ENCODE measurements at places on chromosomes 3 and 15.

- DNase-seq, result no peak
These were observed 21.7 kb downstream of the KCNMB3 start for GRCh38 chr3:179229177-179229576.

DNA sequence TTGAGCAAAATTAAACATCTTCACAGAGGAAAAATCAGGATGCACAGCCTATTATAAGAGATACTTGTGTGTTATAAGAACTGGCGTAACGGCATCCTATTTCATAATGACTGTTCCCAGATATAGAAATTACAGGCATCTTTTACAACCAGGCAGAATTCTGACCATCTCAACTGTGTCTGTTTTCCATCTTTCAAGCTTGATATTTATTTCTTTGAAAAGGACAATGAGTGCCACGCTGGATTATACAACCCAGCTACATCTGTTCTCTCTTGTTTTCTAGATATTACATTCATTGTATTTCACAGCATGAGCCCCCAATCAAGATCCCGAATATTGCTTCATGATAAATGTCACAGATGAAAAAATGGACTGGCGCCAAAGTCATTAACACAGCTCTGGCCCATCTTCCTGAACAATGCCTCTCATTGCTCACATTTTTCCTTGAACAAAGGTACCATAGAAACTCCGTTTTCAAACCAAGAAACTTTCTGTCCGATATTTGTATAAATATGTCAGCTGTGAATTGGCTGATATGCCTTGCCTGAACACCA lies 420.6 kb downstream of the TBL1XR1 start:
- DNase-seq, result no peak

- DNase-seq, result peak; percentile 77
These were observed 11.6 kb downstream of the OXTR start for GRCh38 chr3:8757551-8758518.

DNA sequence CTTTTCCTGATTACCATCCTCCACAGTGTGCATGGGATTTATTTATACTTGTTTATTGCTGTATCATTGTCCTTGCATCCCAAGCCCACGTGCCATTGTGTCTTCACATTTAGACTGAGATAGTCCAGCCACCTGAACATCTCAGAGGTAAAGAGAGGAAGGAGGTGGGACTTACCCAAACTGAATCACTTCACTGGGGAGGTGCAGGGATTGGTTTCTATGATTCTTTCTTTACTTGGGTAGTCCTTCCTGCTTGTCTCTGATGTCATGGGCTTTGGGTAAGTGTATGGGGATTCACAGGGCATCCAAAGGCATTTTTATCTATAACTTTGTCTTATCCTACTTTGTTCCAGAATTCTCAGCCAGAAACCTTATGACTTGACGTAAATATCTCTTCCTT lies 141.5 kb upstream of the UMPS start:
- DNase-seq, result no peak

DNA sequence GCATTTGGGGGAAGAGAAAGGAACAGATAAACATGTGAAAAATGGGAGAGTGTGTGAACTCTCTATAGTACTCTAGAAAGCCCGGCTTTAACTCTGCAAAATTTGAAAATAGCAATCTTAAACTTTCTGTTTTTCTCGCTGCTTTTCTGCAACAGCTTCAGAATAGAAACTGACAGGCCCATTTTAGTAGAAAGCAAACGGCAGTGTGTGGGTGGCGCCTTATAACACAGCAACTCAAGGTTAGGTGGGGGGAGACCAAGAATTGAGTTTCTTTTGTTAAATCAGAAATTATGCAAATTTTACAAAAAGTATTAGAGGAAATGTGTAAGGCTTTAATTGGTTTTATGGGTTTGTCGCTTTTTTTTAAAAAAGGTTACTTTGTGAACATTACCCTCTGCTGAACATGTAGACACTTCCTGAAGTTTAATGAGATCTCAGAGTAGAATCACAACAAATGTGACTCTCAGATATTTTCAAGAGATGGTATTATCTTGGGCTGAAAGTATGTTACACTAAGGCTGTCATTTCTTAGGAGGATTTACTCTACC lies 107.0 kb downstream of the PTPRG start:
- DNase-seq, result no peak

- DNase-seq, result no peak
These were observed 180.0 kb downstream of the KCNAB1 start for GRCh38 chr3:156300371-156300770.

DNA sequence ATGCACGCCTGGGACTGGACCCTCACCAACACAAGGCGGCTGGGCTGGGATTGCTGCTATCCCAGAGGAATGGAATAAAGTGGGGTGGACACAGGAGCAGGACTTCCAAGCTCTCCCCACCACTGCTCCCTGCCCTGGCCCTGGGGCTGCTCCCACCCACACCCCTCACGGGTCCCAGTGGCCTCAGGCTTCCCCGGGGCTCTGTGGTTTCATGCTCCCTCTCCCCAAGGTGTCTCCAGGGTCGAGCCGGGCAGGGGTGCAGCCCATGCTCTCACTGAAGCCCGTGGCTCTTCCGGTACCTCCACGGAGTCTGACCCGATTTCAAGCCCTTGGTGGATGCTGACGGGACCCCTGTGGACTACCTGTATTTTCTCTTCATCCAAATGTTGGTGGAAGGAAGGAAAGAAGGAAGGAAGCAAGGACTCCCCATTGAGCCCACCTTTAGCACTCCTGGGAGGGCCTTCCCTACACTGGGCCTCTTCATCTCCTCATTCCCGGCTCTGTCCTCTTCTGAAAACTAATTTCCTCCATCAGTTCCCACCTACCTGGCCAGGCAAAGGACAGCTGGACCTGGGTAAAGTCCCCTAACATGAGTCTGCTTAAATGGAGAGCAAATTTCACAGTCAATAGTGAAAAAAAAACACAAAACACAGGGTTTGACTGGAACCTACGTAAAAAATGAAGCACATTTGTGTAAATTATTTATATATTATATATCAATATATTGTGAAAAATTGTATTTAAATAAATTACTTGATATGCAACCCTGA lies 44.0 kb upstream of the PCSK6 start:
- no peak for DNase-seq

DNA sequence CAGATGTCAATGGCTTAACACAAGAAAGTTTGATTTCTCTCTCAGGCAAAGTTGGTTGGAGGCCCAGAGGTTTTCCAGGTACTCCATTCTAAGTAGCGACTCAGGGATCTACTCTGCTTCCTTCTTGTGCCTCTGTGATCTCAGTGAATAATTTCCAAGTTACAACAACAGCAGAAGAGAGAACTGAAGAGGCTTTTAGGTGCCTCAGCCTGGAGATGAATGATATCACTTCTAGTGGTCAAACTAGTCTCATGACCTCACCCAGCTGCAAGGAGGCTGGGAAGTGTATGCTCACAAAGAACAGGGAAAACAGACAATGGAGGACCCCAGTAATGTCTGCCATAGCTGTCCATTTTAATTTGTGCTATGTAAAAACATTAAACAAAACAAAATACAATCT lies 4.6 kb upstream of the PRICKLE2 start:
- DNase-seq, result no peak

GRCh38 chr3:153957421-153957820 lies 163.8 kb upstream of the ARHGEF26 start:
- no peak for DNase-seq

GRCh38 chr3:26012241-26012745 lies 222.4 kb downstream of the OXSM start:
- DNase-seq, result no peak

DNA sequence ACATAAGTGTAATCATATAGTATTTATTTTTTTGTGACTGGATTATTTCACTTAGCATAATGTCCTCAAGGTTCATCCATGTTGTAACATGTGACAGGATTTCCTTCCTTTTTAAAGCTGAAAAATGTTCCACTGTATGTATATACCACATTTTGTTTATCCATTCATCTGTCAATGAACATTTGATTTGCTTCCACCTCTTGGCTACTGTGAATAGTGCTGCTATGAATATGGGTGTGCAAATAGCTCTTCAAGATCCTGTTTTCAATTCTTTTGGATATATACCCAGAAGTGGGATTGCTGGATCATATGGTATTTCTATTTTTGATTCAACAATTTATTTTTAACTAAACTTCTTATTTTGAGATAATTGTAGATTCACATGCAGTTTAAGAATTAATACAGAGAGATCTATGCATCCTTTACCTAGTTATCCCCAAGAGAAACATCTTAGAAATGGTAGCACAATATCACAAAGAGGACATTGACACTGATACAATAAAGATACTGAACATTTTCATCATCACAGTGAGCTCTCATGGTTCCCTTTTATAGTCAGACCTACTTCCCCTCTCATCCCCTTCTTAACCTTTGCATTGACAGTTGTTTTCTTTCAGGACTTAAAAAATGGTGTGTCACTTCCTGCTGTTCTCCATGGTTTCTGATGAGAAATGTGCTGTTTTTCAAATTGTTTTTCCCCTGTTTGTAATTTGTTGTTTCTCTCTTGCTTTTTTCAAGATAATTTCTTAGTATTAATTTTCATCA lies 90.1 kb downstream of the SATB1 start:
- no peak for DNase-seq

DNA sequence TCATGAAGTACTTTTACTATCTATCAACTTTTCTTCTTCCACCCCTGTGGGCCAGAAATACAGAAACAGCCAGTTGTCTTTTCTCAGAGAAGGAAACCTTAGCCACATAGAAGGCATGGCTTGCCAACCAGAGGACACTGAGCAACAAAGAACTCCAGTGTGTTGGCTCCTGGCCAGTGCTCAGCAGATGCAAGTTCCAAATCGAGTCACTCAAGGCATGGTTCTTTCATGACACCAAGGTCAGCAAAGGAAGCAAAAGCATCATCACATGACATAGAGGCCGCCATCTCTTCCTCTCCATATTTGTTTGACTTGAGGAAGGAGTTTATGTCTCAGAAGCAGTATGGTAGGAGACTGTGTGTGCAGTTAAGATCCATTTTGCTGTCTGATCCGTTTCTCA lies 92.2 kb downstream of the MYLK start:
- DNase-seq, result peak; percentile 58

- no peak for DNase-seq
These were observed 222.2 kb upstream of the PDZRN3 start for GRCh38 chr3:73846951-73847350.

DNA sequence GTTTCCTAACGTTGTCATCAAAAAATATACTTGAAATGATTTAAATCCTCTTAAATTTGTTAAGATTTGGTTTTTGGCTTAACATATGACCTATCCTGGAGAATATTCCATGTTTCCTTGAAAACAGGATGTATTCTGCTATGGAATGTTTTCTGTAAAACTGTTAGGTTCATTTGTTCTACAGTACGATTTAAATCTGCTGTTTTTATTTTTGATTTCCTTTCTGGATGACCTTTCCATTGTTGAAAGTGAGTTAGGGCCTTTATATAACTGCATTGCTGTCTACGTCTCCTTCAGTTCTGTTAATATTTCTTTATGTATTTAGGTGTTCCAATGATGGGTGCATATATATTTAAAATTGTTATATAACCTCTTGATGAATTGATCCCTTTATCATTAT lies 465.3 kb upstream of the ALCAM start:
- no peak for DNase-seq

DNA sequence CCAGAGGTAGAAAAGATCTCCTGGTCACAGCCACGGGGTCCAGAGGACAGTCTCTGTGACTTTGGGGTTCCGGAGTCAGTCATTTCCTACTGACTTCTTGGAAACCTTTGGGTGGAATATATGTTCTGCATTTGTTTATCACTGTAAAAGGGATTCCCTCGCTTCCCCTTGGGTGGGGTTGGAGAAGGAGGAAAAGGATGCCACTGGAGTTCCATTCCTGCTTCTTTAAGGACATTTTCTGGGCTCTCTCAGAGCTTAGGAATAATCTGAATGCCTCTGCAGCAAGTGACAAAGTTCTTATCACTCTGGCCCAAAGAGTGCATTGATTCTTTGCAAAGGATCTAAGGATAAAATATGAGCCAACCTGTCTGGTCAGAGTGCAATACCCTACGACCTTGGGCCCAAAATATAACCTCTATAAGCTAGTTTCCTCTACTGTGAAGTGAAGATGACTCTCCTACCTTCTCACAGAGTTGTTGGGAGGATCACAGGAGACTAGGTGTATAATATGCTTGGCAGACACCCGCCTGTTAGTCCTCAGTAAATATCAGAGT lies 17.2 kb downstream of the ARHGEF3 start:
- DNase-seq, result no peak

- DNase-seq, result no peak
These were observed 855.7 kb upstream of the DPPA4 start for GRCh38 chr3:110193074-110193473.

GRCh38 chr3:111802163-111802625 lies 56.9 kb upstream of the PHLDB2 start:
- no peak for DNase-seq

GRCh38 chr3:56691165-56692000 lies 8.3 kb upstream of the TASOR start:
- DNase-seq, result no peak

- DNase-seq, result peak; percentile 64
These were observed 27.9 kb downstream of the FBN1 start for GRCh38 chr15:48617619-48618018.

DNA sequence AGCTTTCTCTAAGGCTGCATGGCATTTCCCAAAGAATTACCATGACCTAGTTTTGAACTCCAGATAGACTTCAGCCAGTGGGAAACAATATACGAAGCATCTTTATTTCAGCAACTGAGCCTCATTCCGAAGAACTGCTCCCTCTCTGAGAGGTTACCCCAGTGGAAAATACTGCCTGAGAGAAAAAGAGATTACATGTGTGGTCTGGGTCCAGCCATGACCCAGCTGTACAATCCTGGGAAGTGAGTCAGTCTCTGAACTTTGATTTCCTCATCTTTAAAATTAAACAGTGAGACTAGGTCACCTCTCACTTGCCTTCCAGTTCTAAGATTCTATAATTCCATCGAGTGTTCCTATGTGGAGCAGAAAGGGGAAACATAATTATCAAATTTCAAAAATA lies 42.4 kb downstream of the TNIK start:
- DNase-seq, result no peak

- no peak for DNase-seq
These were observed 2.3 kb downstream of the RPLP1 start for GRCh38 chr15:69454953-69455352.

DNA sequence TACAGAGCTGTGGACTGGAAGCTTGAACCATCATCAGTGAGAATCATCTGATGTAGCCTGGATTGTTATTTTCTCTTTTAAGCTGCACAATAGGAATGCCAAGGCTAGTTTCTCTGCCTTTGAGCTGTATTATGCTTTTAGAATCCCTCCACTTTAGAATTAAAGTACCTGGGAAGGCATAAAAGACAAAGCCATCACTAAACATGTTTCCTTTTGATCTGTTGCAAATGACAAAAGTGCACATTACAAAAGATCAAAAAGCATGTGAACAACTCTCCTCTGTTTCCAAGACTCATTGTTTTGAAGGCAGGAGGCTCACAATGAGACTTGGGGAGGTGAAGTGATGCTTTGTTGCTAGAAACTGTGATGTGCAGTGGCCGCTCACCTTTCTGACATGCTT lies 51.8 kb downstream of the LARS2 start:
- DNase-seq, result no peak
